ENCODE measurements at places on chromosomes 4 and X.

DNA sequence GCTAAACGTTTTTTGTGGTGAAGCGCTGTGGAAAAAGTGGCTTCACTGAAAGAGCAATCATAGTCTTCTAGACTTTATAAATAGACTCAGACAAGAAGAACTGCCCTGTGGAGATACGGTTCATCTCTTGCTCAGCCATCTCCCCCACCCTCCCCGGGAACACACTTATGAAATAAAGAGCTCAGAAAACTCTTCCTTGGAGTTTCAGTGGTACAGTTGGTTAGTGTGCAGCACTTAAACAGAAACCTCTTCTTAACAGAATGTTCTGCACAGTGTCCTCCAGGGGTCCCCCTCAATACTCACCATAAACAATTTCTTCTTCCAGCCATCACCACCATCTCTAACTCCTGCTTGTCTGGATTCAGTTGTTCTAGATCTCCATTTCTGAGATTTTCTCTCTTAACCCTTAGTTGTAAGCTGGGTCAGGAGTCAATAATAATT is 313.0 kb downstream of the ARHGAP10 start:
- DNase-seq = no peak

- DNase-seq = no peak
Measured at GRCh38 chrX:3468031-3468430, 121.6 kb upstream of the MXRA5 start.

DNA sequence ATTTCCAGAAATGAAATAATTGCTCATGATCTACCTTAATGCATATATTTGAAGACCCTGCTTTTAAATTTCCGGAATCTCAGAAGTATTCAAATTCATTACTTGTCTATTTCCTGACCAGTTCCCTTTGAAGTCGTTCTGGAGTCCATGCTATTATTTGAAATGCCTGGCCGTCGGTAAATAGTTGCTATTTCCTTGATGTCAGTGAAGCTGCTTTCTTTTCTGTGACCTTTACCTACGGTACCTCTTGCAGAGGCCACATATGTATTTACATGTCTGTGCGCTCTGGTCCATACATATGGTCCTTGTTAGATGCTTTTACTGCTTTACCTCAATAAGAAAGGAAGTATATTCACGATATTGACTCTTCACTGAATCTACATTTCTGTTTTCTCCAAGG is 199.7 kb downstream of the PAPSS1 start:
- DNase-seq = no peak

GRCh38 chrX:153049093-153049492 is 7.2 kb upstream of the PNMA3 start:
- DNase-seq = no peak

- DNase-seq = no peak
Measured at GRCh38 chrX:129557844-129558480, 17.9 kb downstream of the OCRL start.

DNA sequence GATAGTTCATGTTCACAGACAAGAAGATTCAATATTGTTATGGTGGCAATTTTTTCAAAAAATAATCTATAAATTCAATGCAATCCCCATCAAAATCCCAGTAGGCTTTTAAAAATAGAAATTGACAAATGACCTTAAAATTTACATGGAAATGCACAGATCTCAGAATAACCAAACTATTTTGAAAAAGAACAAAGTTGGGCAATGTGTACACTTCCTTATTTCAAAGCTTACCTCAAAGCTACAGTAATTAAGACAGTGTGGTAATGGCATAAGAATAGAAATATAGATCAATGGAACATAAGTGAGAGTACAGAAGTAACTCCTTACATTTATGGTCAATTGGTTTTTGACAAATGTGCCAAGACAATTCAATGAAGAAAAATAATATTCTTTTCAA is 39.0 kb downstream of the FRMD7 start:
- no peak for DNase-seq

- no peak for DNase-seq
Measured at GRCh38 chrX:110755611-110756010, 40.0 kb downstream of the CHRDL1 start.
